ENCODE measurements at places on chromosomes 1 and 21.

- DNase-seq: no peak
These were observed 117.4 kb downstream of the CRYAA start for GRCh38 chr21:43286196-43286595.

DNA sequence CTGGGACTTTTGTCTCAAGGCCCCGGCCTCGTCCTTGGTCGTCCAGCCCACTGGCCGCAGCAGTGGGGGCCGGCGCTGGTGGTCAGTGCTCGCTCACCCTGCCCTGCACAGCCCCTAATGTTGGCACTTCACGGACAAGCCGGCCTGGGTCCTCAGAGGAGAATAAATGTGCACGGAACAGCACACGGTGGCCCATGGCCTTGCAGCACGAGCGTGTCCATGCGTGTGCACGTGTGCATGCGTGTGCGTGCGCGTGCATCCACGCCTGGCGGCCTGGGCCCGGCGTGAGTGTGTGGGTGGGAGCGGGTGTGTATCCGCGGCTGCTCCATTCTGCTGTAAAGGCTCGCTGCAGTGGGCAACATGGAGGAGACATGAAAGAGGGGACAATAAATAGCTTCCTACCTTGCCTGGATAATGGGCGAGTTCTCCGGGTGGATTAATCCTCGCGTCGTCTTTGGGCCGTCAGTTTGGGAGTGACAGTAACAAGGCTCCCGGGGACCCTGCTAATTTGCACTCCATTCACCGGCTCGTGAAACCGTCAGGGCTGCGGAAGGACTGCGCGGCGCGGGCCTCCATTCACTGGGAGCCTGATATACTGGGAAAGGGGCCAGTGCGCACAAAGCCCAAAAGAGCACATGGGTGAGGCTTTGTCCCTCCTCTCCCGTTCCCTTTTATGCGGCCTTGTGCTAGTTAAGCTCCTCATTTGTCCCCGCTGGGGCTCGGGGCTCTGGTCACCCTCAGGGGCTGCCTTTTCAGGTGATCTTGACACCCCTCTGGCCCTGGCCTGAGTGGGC lies 142.8 kb downstream of the PRDM16 start:
- no peak for DNase-seq

DNA sequence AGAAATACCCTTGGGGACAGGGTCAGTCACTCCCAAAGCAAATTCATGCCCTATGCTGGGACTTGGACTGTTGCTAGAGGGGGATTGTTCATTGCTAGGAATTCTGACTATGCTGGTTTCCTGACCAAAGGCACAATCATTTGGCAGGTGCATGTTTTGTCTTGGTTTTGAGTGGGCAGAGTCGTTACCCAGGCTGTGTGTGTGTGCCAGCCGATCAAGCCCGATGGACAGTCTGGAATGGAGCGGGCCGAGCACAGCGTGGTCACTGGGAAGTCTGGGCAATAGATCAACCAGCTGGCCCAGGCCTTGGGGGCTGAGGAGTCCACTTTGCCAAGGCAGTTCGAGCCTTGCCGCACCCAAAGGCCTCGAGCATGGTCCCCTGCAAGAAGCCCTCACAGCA lies 60.9 kb downstream of the HTR6 start:
- DNase-seq: no peak

DNA sequence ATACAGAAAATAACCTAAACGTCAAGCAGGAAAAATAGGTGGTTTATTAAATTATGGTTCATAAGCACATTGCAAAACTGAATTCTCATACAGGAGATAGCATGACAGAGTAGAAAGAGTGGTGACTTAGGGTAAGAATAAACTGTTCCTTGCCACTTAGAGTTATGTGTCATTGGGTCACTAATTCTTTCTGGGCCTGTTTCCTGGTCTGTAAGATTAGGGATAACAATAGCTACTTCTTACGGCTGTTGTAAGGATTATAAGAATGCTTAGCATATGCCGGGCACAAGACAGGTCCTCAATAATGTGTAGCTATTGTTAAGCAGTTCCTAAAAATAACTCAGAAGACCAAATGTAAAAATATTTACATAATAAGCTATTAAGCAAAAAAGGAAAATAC lies 24.2 kb downstream of the SNRNP40 start:
- DNase-seq: no peak

All from mucosa of descending colon (tissue), 3 donors.